ENCODE measurements at places on chromosomes 12 and 14.

DNA sequence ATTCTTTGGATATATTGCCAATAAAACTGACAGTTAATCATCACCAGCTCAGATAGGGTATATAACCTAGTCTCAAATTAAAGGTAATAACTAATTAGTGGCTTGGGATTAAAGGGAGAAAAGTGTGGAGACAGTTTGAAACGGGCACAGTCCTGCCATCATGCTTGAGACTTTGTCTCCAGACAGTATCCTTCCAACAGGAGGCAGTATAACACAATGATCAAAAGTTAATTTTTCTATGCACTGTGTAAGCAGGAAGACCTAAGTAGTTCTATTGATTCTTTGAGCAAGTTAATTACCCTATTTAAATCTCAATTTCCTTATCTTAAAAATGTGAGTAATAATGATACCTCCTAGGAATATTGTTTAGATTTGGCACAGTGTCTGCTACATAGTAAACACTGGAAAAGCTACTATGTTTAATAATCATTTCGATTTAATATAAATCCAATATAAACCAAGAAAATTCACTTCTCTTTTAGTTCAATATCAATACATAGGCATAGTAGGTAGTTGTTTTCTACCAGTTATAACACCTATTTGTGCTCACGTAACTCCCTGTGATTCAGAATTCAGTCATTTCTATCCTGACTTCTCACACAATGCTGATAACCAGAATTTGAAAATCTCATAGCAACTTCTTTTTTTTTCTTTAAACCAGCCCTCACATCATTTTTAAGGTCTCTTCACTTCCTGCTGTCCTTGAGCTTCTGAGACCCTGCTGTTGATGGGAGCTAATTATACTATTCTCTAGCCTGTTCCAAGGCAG is 53.7 kb downstream of the GALNT4 start:
- DNase-seq, result no peak

GRCh38 chr14:53055003-53055402 is 98.1 kb downstream of the DDHD1 start:
- DNase-seq, result no peak

- DNase-seq, result no peak
Measured at GRCh38 chr14:44982594-44982993, 20.6 kb downstream of the TOGARAM1 start.

GRCh38 chr12:106893451-106893850 is 62.3 kb upstream of the TMEM263 start:
- no peak for DNase-seq

GRCh38 chr12:97093187-97093683 is 186.2 kb downstream of the NEDD1 start:
- DNase-seq, result no peak

- no peak for DNase-seq
Measured at GRCh38 chr14:98334186-98334585, 937.8 kb downstream of the BCL11B start.

- DNase-seq, result no peak
Measured at GRCh38 chr14:103630364-103631108, 1.5 kb downstream of the KLC1 start.
